Lung (tissue), 17 donors: ENCODE measurements at places on chromosomes 5 and 9. TPM values are rescaled to one million over a fixed set of nuclear protein-coding genes. Genes with fewer than 3 reads are reported as not detected.

STING1 gene
- 144 TPM for total RNA-seq

HACD4 gene
- total RNA-seq = 15.2 TPM

SHLD3 gene
- total RNA-seq = 4.6 TPM

AGTPBP1 gene
- 29.4 TPM for total RNA-seq

SLC6A3 gene
- 0.95 TPM for total RNA-seq

DIPK1B gene
- 14.5 TPM for total RNA-seq

DUSP1 gene
- 310 TPM for total RNA-seq

BTNL3 gene
- total RNA-seq = 0.71 TPM

ZBTB5 gene
- 21.9 TPM for total RNA-seq

SHB gene
- 32.3 TPM for total RNA-seq

GPRIN1 gene
- total RNA-seq = 0.97 TPM

LCNL1 gene
- 0.28 TPM for total RNA-seq

DRD1 gene
- total RNA-seq = 1.5 TPM

EQTN gene
- total RNA-seq = 1.5 TPM

PCDHB8 gene
- 2.1 TPM for total RNA-seq

GCNT1 gene
- total RNA-seq = 14.7 TPM

COL5A1 gene
- 96.6 TPM for total RNA-seq

SLC1A1 gene
- total RNA-seq = 5.3 TPM

NUTM2F gene
- total RNA-seq = not detected

DMRT3 gene
- total RNA-seq = not detected

CCDC192 gene
- total RNA-seq = not detected

EIF4EBP3 gene
- total RNA-seq = 5.2 TPM

STC2 gene
- 6.6 TPM for total RNA-seq

OR4F3 gene
- total RNA-seq = not detected

GMCL2 gene
- total RNA-seq = not detected

OTP gene
- total RNA-seq = not detected

IRX4 gene
- total RNA-seq = not detected

TNFSF15 gene
- total RNA-seq = 24.5 TPM

PLPPR1 gene
- 8.4 TPM for total RNA-seq

ESM1 gene
- 3.8 TPM for total RNA-seq

TMEM215 gene
- not detected for total RNA-seq

EPB41L4A gene
- total RNA-seq = 23.0 TPM

GOLM1 gene
- 55.2 TPM for total RNA-seq

QSOX2 gene
- 12.2 TPM for total RNA-seq

TBCA gene
- 153 TPM for total RNA-seq

IL9 gene
- total RNA-seq = not detected

SLC6A19 gene
- total RNA-seq = not detected

SMIM23 gene
- total RNA-seq = not detected

GLT6D1 gene
- not detected for total RNA-seq

PALM2AKAP2 gene
- total RNA-seq = 15.1 TPM

DDX4 gene
- not detected for total RNA-seq

RAPGEF1 gene
- total RNA-seq = 56.8 TPM

GRM6 gene
- total RNA-seq = not detected

PRSS3 gene
- total RNA-seq = 1.3 TPM

CCL21 gene
- total RNA-seq = 67.3 TPM

IFNB1 gene
- total RNA-seq = not detected

ACER2 gene
- total RNA-seq = 4.9 TPM

PCDHA1 gene
- not detected for total RNA-seq

PAX5 gene
- total RNA-seq = 2.3 TPM

FGF10 gene
- total RNA-seq = 7.8 TPM

NPM1 gene
- total RNA-seq = 1,763 TPM

BHMT2 gene
- 1.4 TPM for total RNA-seq

PDE6A gene
- 0.06 TPM for total RNA-seq

TICAM2 gene
- 5.8 TPM for total RNA-seq

OR13C4 gene
- not detected for total RNA-seq
